ENCODE measurements at places on chromosomes 7 and 10.

DNA sequence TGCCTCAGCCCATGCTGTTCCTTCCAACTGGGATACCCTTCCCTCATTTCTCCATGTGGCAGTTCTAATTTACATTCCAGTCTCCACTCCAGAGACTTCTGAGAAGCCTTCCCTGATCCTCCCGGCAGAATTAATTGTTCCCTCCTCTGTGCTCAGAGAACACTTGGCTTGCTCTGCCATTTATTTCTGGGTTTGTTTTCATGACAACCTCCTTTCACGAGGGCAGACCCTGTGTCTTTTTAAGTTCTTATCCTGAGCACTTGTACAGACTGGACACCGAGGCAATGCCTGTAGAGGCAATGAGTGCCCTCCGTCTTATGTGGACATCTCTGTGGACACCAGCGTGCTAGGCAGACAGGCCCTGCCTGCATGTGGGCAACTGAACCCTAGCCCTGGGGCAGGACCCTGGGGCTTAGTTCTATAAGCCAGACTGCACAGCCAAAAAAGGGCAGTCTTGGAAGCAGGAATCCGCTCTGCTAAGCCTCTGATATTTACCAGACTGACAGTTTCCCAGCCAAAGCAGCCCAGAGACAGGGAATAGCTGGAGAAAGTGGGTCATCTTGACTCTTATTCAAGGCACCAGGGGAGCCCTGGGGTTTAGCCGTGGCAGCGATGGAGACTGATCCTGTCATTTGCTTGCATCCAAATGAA is 474.0 kb downstream of the RPS24 start:
- no peak for DNase-seq

GRCh38 chr7:122790591-122790990 is 87.9 kb upstream of the RNF148 start:
- no peak for DNase-seq

DNA sequence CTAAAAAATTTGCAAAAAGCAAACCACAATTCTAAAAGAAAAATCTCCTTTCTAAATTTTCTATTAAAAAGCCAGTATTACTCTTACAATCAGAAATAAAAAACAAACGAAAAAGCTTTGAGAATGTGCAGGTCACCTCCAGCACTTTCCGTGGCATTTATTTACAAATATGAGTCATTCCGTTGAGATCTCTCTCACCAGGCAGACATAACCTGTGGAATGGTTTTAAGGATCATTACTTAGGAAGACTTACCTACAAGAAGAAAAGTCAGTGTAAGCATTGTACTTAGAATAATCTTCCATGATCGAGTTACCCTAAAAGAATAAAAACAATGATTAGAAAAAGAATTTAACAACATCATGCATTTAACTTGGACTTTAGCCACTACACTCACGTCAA is 3.3 kb downstream of the SUN3 start:
- no peak for DNase-seq

DNA sequence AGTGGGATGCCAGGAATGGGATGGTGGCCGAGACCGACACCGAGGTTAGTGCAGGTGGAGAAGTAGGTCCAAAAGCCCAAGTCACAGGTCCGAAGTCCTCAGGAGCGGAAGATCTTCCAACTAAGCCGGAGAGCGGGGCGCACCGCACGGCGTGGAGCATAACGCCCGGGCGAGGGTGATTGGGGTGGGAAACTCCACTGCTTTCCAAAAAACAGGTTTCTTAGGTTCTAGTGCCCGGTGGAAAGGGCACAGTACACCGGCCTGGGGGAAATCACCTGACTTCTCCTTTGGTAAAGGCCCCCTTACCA is 11.4 kb upstream of the SPAG6 start:
- no peak for DNase-seq

GRCh38 chr7:158431055-158431940 is 156.3 kb downstream of the PTPRN2 start:
- DNase-seq: no peak

DNA sequence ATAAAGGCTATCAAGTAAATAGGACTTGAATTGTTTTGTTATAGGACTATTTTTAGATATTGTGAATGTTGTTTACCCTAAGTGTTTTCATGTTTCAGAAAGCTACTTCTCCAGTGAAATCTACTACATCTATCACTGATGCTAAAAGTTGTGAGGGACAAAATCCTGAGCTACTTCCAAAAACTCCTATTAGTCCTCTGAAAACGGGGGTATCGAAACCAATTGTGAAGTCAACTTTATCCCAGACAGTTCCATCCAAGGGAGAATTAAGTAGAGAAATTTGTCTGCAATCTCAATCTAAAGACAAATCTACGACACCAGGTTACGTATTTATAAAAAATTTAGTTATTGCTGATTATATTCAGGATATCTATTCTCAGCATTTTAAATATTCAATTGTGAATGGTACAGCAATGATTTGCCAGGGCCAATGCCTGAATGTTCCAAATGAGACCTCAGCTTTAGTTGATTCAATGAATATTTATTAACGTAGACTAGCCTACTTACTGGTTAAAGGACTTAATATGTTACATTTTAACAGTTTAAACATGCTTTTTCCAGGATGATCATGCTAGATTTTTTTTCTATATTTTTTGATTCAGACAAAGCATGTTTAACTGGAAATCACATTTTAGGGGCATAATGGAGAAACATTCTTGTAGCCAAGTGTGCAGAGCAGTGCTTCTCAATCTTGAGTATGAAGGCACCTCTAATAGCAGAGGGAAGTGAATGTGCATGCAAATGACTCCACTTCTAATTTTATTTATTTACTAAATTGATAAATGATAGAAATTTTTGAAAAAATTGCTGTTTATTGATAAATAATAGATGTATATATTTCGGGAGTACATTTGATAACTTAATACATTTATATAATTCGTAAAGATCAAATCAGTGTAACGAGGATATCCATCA is 18.2 kb downstream of the ANLN start:
- no peak for DNase-seq

GRCh38 chr7:148726385-148726784 is 27.7 kb downstream of the CUL1 start:
- no peak for DNase-seq

DNA sequence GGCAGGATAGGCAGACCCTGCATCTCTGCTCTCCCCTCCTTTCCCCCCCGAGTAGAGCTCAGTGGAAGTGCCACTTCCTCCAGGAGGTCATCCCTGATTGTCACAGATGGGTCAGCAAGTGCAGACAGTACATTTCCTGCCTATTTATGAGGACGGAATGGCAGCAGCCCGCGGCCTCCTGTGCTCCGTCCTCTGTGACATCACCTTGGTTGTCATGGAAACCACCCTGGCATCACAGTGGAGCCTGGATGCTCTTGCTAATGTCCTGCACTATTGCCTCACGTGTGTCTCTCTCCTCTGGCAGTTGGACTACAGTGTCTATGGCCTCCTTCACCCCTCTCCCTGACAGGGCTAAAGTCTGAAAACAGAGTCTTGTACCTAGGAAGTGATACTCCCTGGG is 148.6 kb downstream of the SH3PXD2A start:
- no peak for DNase-seq

DNA sequence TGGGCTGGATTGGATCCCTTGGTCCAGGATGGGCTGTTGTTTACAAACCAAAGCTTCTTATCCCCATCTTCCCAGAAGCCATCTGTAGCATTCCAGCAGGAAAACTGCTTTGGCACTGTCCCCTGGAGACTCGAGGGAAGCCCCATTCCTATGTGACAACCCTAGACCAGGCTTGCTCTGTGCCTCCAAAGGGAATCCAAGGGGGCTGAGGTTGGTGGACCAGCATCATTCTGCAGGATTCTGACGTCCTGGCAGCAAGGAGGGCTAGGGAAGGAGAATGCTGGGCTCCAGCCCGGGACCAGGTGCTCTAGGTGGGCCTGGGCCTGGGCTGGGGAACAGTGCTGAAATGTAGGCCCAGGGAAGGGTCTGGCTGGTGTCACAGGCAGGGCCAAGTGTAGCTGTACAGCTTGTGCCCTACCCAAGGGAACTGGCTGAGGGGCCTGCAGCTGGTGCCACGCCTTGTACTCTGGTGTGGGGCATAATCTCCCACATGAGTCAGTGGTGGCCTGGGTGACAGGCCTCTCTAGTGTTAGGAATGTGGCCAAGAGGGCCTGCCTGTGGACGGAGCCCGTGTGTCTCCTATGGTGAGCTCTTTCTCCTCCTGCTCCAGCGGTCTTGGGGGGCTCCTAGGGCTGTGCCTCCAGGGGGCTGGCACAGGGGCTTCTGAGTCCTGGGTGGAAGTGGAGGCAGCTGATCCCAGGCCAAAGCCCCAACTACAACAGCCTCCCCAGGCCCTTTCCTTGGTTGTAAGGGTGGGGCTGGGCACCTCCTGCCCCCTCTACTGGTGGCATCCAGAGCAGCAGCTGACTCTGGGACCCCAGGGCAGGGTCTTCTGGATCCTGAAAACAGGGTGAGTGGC is 25.2 kb downstream of the TRIM8 start:
- DNase-seq: no peak

- DNase-seq: no peak
Measured at GRCh38 chr10:126964190-126964589, 59.0 kb downstream of the DOCK1 start.

GRCh38 chr7:141150465-141150864 is 76.6 kb downstream of the TMEM178B start:
- DNase-seq: no peak

GRCh38 chr7:53656881-53657280 is 621.4 kb downstream of the POM121L12 start:
- no peak for DNase-seq

DNA sequence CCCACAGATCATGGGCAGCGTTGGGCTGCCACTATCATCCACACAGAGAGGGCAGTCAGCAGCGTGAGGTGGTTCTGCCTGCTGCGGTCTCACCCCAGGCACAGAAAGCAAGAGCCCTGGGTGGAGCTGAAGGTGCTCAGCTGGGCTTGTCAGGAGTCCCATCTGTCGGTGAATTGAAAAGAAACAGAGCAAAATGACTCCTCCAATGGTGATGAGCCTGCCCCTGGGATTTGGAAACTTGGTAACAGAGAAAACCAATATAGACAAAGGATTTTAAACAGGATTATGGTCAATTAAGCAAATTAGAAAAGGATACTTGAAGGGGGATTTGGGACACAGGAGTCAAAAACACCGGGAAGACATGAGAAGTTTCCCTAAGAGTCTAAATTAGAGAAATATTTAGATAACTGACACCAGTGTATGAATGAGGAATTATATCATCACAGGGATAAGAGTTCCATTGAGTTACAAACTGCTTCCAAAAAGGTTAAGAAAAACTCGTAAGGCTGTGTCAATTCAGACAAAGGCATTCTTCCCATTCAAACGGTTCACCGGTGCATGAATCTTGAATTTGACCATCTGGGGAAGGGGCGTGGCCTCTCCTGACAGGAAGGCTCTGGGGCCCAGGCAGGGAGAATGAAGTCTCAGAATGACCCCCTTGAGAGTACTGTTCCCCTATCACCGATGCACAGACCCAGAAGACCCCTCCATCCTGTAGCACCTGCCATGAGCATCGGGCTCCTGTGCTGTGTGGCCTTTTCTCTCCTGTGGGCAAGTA is 70.0 kb upstream of the PRSS58 start:
- no peak for DNase-seq

GRCh38 chr7:2644562-2645273 is 12.9 kb downstream of the TTYH3 start:
- DNase-seq: no peak

- peak; percentile 87 for DNase-seq
Measured at GRCh38 chr7:80942261-80943041, 23.6 kb upstream of the SEMA3C start.

GRCh38 chr10:122191936-122192541 is 79.1 kb upstream of the BTBD16 start:
- no peak for DNase-seq

DNA sequence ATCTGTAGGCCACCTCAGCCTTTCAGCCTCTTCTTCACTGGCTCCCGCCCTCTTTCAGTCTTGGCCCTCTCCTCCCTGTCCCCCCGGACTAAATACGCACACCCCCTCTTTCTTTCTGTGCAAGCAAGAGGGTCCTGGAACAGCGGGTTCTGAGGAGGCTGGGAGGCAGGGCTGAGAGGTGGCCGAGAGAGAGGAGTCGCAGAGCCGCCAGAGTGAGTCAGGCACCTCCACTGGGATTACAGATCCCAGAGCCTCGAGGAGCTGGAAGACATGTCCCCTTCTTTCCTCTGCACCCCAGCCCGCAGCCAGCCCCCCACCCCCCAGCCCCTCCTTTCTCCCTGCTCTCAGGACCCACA is 182 bp downstream of the CCDC136 start:
- DNase-seq: no peak

DNA sequence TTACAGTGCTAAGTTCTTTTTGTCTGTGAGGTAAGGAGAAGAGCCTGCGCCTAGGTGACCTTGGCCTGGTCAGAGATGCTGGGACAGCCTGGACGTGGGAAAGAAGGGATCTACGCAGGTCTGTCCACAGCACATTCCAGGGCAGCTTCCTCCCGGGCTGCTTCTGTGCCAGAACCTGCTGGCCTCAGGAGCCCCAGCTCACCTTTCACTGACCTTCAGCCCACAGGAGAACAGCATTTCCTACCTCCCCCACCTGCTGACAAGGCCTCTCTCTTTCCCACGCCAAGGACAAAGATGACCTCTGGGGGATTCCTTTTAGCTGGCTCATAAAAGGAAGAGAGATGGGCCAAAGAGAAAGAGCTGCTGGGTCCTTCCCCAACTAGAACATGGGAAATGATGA is 260.6 kb downstream of the KCNMA1 start:
- no peak for DNase-seq

DNA sequence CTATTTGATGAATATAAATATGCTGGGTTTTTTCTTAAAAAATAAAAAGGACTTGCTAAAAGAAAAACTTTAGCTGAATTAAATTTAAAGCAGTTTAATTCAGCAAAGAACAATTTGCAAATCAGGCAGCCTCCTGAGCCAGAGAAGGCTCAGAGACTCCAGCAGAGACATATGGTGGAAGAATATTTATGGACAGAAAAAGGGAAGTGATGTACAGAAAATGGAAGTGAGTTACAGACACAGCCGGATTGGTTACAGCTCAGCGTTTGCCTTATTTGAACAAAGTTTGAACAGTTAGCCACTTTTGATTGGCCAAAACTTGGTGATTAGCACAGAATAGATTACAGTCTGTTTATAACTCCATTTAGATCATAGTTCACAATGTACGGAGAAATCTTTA is 110.3 kb downstream of the GAD2 start:
- no peak for DNase-seq

- DNase-seq: no peak
Measured at GRCh38 chr7:103866919-103867318, 122.5 kb downstream of the RELN start.

GRCh38 chr7:132871419-132871818 is 210.5 kb downstream of the CHCHD3 start:
- DNase-seq: no peak

Measured in glomerular endothelial cell (primary cell).